NAMALWA (cell line): ENCODE measurements at places on chromosomes 12 and 14.

DNA sequence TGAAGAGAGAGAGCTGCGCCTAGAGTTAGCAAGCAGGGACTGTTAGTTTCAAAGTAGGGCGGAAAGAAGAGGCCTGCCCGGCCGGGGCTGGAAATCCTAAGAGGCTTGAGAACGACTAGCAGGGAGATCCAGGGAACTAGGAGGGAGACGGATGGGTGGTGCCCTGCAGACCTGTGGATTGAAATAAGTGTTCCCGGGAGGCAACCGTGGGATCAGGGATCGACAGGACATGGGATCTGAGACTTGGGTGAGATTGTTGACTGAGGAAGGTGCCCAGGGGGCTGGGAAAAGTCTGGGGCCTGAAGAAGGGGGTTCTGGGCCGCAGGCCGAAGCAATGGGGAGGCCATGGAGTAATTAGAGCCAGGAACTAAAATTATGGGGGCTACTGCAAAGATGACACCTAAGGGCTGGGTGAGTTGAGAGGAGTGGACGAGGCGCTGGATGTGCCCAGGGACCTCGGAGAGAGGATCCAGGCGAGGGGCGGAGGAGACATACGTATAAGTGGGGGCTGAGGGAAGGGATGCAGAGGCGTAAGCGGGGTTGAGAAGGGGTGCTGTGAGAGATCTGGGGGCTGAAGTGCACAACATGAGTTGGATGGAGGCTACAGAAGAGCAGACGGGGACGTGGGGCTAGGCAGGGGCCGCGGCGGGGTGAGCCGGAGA lies 635 bp downstream of the LTA4H start:
- no peak for DNase-seq

- DNase-seq: peak; percentile 64
These were observed 19.3 kb downstream of the BRF1 start for GRCh38 chr14:105281371-105282097.

GRCh38 chr12:72134246-72135020 lies 137.7 kb upstream of the TRHDE start:
- DNase-seq: no peak

DNA sequence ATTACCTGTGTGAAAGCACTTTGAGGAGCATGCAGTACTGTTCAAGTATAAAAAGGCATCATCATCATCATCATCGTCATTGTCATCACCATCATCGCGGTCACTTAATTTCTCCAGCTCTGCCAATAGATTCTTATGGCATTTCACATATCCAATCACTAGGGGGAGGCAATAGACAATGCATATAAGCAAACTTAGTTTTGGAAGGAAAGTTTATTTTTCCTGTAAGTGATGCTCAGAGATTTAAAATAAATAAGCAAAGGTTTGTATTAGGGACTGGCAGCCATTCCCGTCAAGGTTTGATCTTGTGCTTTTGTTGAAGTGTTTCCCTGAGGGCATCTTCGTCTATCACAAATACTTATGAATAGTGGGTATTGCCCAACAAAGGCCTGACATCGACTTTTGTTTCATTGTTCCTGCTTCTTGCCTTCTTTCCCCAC lies 127.4 kb downstream of the KTN1 start:
- DNase-seq: peak; percentile 11

DNA sequence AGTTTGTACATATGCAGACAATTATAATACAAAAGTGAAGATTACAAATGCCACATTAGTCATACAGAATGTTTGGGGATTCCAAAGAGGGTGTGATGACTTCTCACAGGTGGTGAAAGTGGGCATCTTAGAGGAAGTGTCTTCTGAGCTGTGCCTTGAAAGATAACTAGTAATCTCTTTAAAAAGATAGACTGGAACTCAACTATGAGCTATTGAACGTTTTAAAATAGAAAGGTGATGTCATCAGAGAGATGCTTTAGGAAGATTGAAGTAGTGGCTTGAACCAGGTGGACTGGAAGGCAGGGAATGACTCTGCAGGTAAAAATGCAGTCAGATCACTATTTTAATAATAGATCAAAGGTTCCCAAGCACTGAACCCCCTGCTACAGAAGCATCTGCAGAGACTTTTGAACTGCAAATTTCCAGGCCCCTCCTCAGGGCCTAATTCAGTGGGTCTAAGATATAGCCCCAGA lies 50.3 kb downstream of the SYT1 start:
- DNase-seq: no peak

DNA sequence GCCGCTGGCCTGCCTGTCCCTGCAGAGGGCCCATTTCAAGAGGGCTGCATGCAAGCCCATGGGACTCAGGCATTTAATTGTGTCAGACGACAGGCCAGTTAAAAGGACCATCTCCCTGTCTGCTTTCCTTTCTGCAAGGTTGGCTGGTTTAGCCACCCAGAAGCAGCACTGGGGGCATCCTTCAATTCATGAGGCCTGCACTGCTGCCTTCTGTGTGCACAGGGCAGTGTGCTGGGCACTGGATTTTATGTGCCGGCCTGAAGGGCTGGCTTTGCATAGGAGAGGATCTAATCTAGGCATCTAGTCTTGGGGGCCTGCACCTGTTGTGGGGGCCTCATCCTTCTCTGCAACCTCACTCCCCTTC lies 114.1 kb upstream of the FKBP4 start:
- no peak for DNase-seq

- DNase-seq: no peak
These were observed 7.8 kb downstream of the LHX5 start for GRCh38 chr12:113463746-113464451.

- DNase-seq: no peak
These were observed 236.5 kb upstream of the PELI2 start for GRCh38 chr14:55881577-55882241.

GRCh38 chr12:43937947-43938346 lies 102.1 kb downstream of the TMEM117 start:
- peak; percentile 42 for DNase-seq

- DNase-seq: no peak
These were observed 544.5 kb upstream of the ATP2B1 start for GRCh38 chr12:90253136-90253535.

DNA sequence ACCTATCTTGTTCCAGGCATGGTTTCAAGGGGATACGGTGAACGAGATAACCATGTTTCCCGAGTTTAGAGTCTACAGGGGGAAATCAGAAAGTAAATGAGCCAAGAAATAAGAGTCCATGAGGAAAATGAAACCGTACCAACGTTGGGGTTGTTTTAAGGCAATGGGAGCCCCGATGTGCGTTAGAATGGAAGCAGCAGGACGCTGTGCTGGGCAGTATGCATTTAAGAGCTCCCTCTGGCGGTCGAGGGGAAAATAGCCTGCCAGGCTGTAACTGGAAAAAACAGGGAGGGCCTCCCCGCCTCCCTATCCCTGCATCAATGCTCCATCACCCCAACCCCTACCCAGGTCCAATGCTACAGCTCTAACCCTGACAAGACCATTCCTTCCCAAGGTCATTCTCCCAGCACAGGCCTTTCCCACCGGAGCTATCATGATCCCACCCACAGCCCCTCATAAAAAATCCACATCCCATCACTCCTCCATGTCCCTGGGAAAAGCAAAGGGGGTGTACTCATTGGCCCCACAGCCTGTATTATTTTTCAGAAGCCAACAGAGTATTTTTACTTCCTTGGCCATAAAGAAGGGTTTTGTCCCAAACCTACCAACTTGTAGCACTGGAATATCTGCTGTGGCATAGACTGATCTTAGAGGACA lies 226.3 kb upstream of the NOS1 start:
- DNase-seq: peak; percentile 55

GRCh38 chr12:56253091-56253490 lies 5.1 kb downstream of the ANKRD52 start:
- DNase-seq: no peak

GRCh38 chr14:92443741-92444140 lies 69.8 kb upstream of the RIN3 start:
- no peak for DNase-seq

- no peak for DNase-seq
These were observed 23.0 kb downstream of the LACRT start for GRCh38 chr12:54611715-54612149.

DNA sequence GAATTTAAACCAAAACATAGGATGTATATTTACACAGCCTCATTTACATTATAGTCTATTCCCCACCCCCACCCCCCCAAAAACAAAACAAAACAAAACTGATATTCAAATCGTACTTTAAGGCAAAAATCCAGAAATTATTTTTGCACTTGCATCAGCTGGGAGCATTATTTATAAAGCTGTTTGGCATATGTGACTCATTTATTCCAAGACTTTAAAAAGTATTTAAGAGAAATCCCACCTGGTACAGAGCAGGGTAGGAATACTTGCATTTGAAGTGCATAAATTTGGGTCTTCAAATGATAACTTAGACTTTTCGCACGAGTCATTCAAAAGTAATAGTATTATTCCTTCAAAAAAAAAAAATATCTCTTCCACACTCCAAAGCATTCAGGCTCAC lies 1.1 kb downstream of the KLHL28 start:
- no peak for DNase-seq

- no peak for DNase-seq
These were observed 194.9 kb downstream of the ADAMTS20 start for GRCh38 chr12:43357141-43357540.

- DNase-seq: peak; percentile 79
These were observed 27.4 kb upstream of the GUCY2C start for GRCh38 chr12:14723763-14724162.

GRCh38 chr12:48832321-48833060 lies 14.2 kb downstream of the CACNB3 start:
- DNase-seq: no peak

DNA sequence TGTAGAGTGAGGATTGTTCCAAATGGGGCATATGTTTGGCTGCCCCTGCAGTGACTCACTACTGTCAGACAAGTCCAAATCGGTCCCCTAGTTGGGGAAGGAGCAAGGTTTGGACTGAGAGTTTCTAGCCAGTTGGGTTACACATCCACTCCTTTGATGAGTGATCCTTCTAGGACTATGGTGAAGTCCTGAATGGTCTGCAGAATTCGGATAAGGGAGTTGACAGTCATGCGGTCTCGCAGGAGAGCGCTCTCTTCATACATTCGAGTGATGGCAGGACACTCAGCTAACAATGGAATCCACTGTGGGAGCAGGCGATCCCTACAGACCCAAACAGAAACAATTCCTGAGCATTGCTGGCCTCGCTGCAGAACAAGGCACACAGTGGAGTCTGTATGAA lies 61.5 kb upstream of the SINHCAF start:
- no peak for DNase-seq

DNA sequence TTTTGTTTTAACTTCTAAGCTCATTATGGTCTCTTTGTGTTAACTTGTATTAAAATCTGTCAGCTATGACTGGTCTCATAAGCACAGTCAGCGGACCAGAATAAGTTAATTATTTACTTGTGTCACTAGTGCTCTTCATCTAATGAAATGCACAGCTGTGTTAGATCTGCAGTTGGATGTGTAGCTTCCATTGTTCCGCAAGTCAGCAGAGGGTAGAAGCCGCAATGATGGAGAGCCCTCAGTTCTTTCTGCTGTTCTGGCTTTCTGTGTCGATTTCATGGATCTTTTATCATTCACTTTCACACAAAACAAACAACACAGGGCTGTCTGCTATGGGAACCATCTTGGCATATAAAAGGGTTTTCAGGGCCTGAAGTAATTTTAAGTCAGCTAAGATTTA lies 89.3 kb upstream of the RFX4 start:
- no peak for DNase-seq

- no peak for DNase-seq
These were observed 57.9 kb downstream of the SLCO1A2 start for GRCh38 chr12:21276826-21277225.

DNA sequence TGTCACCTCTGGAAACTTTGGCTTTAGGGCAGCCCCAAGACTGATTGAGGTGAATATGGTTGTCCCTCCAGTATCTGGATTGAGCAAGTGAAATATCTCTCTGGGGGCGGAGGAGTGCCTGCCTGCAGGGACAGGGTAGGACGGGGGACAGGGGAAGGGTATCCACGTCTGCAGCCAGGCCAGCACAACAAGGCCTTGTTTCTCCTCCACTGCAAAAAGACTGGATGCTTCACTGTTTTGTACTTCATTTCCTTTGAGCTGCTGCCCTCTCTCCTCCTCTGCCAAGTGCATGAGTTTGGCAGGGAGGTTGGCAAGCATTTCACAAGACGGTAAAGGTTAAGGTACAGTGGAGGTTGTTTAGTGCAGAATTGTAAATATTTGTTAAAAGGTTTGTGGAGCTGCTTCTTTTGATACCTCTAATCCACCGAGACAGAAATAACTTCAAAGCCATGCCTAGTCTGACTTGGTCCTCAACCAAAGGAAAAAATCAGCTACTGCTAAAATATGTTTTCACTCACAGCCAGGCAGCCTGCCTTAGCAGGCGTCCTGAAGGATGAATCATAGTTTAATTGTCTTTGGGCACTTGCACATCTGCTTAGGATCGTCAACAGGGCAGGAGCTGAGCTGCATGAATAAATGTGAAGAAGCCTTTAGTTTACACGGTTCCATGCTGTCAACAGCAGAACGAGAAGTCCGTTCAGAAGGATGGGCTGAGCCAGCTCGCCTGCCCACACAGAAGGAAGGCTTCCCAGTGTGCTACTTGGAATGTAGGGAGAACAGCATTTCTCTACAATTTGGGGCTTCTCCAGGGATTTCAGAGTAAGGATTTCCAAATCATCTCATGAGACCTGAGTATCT lies 269.7 kb downstream of the TTC6 start:
- DNase-seq: no peak

- no peak for DNase-seq
These were observed 16.3 kb upstream of the C14orf180 start for GRCh38 chr14:104563191-104563741.

- no peak for DNase-seq
These were observed 8.6 kb upstream of the DYNC1H1 start for GRCh38 chr14:101955695-101956161.

- no peak for DNase-seq
These were observed 82.3 kb downstream of the SPPL3 start for GRCh38 chr12:120821878-120822277.

DNA sequence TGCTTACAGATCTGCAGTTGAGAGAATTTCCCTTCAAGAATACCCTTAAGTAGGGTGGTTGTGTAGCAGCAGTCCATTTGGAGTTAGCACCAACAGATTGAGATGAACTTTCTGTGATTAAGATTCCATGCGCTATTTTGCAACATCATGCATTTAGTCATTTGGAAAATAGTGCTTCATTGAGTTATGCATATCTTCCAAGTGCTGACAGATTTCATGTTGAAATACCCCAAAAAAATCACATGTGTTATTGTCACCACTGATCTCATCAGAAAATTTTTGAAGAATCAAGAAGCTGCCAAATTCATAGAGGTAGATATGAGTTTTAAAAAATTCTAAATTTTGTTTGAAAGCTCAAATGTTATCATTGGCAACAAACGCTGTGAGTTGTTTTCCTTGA lies 35.5 kb upstream of the OSBPL8 start:
- DNase-seq: no peak
